ELF-1 (cell line): ENCODE measurements at places on chromosomes 16 and 17.
A peak's percentile ranks its signal among the peaks of the same experiment; 100 is the strongest.

- no peak for DNase-seq
These were observed 3.0 kb upstream of the UBB start for GRCh38 chr17:16377941-16378341.

- peak; percentile 8 for DNase-seq
These were observed 244.1 kb upstream of the MON1B start for GRCh38 chr16:76946879-76947278.

DNA sequence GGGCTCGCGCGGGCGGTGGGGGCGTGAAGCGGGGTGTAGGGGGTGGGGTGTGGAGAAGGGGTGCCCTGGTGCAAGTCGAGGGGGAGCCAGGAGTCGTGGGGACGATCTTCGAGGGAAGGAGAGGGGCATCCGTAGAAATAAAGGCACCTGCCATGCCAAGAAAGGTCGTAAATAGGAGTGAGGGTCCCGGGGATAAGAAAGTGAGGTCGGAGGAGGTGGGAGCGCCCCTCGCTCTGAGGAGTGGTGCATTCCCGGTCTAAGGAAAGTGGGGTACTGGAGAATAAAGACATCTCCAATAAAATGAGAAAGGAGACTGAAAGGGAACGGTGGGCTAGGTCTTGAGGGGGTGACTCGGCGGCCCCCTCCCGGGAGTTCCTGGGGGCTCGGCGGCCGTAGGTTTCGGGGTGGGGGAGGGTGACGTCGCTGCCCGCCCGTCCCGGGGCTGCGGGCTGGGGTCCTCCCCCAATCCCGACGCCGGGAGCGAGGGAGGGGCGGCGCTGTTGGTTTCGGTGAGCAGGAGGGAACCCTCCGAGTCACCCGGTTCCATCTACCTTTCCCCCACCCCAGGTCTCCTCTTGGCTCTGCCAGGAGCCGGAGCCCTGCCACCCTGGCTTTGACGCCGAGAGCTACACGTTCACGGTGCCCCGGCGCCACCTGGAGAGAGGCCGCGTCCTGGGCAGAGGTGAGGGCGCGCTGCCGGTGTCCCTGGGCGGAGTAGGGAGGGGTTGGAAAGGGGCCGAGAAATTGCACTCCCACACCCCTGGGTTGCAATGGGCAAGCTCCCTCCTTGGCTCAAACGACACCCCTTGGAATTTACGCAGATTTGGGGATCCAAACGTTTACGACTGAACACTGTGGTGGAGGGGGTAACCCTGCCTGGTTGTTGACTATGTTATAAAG, 888 bp downstream of the CDH1 start:
- DNase-seq, result no peak

DNA sequence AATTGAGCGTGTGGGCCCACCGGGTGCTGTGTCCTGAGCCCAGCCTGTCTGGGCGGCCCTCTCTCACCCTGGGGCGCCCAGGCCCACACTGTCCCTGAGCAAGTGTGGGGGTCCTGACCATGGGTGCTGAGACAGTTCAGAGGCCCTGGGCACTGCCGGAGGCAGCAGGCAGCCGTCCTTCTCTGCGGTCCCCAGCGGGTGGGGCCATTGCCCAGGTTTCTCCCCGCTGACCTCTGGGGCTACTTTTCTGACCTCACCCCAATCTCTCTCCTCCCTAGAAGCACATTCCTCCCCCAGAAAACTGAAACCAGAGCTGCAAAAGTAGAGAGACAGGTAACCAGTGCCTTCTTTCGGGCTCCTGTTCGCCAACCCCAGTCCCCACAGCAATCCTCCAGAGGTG, 36.0 kb upstream of the PVALEF start:
- no peak for DNase-seq

DNA sequence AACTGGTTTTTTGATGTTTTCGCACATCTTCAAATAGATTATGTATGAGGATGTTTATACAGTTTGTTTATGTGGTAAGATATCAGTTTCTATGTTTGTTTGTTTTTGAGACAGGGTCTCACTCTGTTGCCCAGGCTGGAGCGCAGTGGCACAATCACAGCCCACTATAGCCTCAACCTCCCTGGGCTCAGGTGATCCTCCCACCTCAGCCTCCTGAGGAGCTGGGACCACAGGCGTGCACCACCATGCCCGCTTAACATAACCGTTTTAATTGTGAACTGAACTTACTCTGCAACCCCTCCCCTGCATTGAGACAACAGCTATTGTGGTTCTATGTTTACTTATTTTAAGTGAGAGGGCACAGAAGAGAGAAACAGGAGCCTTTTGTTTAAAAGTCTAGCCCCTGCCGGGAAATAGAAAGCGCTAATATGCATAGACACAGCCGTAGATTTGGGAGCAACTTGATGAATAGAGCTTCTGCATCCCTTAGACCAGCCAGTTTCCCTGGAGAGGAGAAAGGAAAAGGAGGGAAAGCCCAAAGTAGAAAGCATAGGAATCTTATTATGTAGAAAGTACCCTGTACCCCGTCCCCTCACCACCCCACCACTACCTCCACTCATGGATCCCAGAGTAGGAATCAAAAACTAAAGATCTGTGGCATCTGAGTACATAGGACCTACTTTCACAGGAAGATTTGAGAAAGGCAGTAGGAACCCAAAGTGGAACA, 19.6 kb upstream of the APPBP2 start:
- no peak for DNase-seq

GRCh38 chr16:85391769-85392583, 221.1 kb upstream of the GSE1 start:
- no peak for DNase-seq

DNA sequence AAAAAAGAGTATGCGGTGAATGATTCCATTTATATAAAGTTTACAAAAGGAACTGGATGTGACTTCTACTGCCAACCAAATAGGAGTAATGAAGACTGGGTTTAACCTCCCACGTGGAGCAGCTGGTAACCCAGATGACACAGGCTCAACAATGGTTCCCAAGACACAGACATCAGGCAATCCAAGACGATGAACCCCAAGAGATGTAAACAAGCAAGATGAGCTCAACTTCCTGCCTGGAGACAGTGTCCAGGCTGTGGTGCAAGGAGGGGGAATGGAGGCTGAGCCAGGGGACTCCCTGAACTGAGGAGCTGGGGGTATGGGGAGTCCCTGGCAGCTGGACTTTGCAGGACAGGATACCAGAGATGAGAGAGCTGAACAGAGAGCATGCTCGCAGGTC, 104.7 kb downstream of the LITAF start:
- DNase-seq, result no peak

DNA sequence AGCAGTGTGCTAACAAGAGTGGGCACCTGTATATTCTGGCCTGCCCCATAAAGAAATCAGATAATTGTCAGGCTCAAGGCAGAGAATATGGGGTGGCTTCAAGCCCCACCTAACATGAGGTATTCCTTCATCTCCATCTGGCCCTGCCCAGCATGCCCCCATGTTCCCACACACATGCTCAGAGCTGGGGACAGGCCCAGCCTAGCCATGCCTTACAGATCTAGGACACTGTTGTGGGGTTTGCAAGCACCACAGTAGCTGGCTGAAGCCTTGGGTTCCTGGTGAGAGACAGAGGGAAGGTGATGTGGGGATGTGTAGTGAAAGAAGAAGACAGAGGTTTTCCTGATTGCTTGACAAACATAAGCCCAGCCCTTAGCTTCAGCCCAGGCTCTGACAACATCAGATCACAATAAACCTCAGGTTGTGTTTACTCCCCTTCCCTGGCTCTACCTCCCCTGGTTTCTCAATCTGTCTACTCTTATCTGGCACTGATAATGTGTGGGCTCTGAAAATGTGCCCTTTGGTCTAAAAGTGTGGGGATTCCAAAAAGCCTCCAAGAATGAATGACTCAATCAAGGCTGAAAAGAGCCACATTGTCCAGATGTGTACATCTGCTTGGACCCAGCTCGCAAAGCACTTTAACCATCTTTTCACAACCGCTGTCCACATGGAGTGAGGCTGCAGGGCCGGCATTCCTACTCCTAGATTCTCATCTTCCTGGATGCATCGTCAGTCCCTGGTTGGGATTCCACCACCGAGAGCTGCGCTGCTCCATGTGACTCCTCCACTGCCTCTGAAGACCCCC, 34.4 kb downstream of the CDRT4 start:
- DNase-seq, result no peak

- DNase-seq, result no peak
These were observed 19.2 kb upstream of the USP22 start for GRCh38 chr17:21061971-21062526.

DNA sequence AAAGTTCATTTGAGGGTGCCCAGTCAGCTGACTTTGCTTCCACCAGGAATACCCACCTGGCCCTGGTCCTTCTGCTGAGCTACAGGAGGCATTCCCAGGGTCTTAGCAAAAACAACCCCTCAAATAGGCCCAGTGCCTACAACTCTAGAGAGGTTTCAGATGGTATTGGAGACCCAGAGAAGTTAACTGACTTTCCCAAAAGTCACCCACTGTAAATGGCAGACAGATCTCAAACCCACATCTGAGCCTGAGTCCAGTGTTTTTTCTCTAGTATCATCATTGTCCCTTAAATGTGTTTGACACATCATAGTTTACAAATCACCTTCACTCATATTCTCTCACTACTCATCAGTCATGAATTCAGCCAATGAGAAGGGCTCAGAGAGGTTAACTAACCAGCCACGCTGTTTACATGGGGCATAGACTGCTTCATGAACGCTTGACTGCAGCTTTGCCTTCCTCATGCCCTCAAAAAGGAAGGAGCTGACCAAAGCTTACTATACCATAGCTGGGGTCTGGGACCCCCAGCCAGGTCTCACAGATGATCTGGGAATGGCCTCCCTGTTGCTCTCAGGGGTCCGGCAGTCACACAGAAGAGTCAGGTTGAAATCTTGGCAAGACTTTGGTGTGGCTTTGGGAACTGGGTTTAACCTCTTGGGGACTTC, 3.7 kb downstream of the PHOSPHO1 start:
- DNase-seq, result no peak

- DNase-seq, result no peak
These were observed 446.3 kb downstream of the SLC39A11 start for GRCh38 chr17:72646176-72646575.

DNA sequence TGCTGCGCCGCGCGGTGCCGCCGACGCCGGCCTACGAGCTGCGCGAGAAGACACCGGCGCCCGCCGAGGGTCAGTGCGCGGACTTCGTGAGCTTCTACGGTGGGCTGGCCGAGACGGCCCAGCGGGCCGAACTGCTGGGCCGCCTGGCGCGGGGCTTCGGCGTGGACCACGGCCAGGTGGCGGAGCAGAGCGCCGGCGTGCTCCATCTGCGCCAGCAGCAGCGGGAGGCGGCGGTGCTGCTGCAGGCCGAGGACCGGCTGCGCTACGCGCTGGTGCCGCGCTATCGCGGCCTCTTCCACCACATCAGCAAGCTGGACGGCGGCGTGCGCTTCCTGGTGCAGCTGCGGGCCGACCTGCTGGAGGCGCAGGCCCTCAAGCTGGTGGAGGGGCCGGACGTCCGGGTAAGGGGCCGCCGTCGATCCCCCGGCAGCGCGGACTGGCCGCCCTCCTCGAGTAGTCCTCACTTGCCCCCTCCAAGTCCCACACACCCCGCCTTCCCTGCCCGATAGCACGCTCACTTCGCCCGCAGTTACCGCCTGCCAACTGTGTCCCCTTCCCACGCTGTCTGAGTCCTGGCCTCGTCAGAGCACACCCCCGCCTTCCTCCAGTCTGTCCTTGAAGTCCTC, 470 bp downstream of the MLYCD start:
- peak; percentile 75 for DNase-seq

GRCh38 chr16:68833251-68833650, 10.1 kb upstream of the TANGO6 start:
- no peak for DNase-seq

- no peak for DNase-seq
These were observed 27.4 kb upstream of the KDM6B start for GRCh38 chr17:7806587-7806986.

DNA sequence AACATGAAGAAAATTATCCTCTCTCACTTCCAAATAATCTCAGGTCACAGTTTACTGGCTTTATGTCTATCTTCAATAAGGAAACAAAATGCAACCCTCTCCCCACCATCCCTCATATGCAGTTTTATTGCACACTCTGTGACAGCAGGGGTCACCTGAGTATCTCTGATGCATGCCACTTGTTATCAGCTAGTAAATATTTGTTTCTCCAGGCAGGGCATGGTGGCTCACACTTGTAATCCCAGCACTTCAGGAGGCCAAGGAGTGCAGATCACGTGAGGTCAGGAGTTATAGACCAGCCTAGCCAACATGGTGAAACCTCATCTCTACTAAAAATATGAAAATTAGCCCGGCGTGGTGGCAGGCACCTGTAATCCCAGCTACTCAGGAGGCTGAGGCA, 61.1 kb downstream of the ADAMTS18 start:
- DNase-seq, result no peak

DNA sequence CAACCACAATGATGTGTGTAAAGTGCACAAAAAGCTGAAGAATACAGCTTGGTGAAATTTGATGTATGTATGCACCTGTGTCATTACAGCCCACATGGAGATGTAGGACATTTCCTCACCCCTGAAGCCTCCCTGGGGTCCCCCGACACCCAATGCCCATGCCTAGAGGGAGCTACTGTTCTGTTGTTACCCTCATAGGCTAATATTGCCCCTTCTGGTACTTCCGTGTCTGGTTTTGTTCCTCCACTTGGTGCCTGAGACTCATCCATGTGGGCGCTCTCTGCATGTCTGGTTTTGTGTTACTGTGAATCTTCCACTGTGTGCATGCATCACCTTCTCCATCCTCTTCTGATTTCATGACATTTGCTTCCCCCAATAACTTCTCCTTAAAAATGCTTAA, 18.6 kb downstream of the TNFRSF13B start:
- DNase-seq, result no peak

DNA sequence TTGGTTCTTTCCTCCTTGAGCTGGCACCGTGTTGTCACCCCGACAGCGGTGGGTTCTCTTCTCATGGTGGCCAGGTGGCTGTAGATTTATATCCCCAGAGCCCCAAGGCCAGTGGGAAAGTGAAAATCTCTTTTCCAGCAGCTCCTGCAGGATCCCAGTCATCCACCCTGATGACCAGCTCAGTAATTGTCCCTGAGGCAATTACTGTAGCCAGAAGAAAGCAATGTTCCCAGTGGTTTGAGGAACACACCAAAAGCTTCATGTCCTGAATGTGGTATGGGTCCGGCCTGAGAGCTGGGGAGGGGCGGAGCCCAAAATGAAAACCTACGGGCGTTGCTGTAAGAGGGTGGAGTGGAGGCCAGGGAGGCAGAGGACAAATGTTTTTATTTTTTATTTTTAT, 69.0 kb downstream of the WSB1 start:
- no peak for DNase-seq

- peak; percentile 77 for DNase-seq
These were observed 8.6 kb upstream of the PGS1 start for GRCh38 chr17:78369791-78370381.

- peak; percentile 28 for DNase-seq
These were observed 17.3 kb downstream of the GRB7 start for GRCh38 chr17:39754958-39755553.
